Smooth muscle cell of the brain vasculature (primary cell): ENCODE measurements at places on chromosomes 6 and 20.

DNA sequence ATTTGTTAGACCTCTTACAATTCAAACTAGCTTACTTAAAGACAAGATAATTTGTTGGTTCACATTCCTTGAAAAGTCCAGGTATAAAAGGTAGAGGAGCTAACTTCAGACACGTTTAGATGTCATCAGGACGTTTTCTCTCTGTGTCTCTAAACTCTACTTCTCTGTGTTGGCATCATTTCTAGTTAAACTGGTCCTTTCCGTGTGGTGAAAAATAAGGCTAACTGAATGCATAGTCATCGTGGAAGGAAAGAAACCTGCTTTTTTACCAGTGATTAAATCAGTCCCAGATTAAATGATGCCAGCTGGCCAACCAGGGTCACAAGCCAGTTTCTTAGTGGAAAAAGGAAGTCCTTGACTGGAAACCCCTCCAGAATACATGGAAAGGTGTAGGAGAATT is 168.4 kb upstream of the AHI1 start:
- no peak for DNase-seq

DNA sequence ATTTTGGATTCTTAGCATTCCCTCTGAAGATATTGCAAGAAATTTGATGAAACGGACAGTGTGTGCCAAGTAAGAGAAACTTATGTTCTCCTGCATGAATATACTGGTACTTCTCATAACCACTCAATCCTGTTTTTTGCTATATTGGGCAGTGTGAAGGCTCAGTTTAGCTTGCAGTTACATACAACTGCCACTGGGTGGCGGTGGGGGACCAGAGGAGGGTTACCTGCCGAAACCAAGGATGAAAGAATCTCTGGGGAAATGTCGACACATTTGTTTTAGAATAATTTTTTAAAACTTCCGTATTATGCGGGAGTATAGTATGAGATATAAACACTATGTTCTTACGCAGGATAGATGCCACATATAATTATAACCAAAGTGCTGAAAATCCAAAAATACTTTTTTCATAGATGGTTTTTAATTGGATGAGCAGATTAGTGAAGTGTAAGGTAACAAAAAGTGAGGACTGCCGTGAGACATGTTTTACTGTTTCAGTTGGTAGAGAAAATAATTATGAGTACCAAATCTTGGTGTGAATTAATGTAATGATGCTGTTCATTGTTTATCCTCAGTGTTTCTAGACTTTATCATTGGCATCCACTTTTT is 9.7 kb downstream of the TRMT11 start:
- peak; percentile 33 for DNase-seq

DNA sequence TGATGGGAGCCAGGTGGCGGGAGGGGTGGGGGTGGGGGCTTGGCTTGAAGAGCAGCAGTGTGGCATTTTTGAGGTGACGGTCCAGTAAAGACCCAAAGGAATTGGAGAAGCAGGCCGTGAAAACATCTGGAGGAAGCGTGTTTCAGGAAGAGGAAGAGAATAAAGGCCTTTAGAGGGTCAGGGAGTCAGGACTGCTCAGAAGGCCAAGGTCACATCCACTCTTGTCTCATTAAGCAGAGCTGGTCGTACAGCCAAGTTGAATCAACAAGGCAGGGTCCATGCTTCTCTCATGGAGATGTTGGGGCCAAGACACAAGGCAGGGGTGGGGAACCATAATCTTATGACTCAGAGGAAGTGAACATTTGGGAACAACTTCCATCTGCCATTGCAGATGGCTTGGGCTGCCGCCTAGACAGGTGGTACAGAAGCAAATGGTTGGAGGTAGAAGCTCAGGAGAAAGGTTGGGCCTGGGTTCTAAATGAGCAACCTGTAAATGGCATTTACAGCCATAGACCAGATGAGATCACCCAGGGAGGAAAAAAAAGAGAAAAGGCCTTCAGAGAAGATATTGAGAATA is 179.6 kb downstream of the TTLL2 start:
- DNase-seq, result no peak

DNA sequence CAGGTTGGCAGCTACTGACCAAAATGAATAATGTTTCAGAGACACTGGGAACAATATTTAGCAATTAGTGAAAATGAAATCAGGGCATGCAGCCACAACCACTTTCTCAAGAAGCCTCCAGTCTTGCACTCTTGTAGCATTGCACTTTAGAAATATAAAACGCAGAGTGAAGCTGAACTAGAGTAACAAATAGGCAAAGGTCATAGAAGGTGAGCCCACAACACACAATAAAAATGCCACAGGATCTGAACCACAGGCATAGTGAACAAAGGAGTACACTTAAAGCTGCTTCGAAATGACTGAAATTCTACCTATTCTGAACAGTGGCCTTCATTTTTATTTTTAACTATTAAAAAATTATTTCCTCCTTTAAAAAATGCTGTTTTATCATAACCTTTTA is 25.0 kb downstream of the DDO start:
- DNase-seq, result no peak

- no peak for DNase-seq
These were observed 92.4 kb upstream of the TMEM170B start for GRCh38 chr6:11445146-11445545.

GRCh38 chr20:62267543-62267942 is 29.2 kb downstream of the OSBPL2 start:
- no peak for DNase-seq

DNA sequence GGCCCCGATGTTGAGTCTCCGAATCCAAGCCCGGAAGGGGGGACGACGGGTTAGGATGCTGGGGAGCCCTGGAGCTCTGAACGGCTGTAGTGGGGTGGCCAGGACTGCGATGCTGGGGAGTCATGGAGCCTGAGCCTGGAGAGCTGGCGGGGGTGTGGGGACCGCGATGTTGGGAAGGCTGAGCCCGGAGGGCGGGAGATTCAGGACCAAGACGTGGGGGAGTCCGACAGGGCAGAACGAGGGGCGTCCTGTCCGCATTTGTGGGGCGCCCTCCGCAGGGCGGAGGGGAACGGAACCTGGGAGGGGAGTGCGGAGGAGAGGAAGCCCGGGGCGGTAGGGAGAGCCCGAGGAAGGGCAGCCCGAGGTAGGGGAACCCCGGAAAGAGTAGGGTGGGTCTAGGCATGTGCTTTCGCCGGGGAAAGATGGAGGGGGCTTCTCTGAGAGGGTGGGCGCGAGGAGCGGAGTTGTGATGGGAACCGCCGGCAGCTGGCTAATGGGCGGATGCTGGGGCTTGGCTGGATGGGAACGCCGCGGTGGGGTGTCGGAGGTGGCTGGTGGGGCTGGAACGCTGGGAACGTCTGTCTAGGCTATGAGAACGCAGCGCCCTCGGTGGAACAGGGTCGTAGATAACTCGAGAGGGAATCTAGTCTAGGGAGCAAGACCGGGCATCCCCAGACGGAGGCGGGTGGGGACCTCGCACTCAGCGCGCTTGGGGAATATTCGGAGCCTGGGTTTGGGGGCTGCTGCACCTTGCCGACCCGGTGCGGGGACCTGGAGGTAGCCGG is 684 bp downstream of the PAQR8 start:
- DNase-seq, result no peak

DNA sequence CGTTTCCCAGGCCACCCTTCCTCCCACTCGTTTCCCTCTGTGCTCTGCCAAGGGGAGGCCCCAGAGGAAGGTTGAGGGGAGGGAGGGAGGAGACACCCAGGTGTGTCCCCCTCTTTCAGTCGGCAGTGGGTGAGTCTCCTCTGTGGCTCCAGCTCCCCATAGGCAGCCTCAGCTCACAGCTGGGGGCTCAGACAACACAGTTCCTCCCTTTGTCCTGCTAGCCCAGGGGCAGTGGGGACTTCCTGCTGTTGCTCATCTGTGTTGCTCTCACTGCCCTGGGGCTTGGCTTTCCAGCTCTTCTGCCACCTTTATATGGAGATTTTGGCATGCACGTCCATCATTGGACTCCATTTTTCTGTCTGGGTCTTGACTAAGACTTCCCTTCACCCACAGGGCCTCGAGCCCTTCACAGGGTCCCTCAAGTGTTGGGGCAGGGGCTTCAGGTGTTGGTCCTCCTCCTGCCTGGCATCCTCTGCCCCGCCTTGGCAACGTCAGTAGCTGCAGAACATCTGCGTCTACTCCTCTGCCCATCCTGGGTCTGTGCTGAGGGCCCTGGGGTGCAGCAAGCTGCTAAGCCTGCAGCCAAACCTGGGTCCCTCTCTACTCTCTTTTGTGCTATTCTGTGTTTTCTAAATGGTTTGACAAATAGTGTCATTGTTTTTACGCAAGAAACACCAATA is 190.6 kb upstream of the PMEPA1 start:
- DNase-seq, result no peak

- DNase-seq, result no peak
These were observed 58.2 kb upstream of the GJE1 start for GRCh38 chr6:142074516-142074915.

GRCh38 chr20:35892871-35893270 is 61.4 kb downstream of the SCAND1 start:
- DNase-seq, result no peak

GRCh38 chr6:41561931-41562911 is 16.0 kb downstream of the FOXP4 start:
- DNase-seq, result no peak

DNA sequence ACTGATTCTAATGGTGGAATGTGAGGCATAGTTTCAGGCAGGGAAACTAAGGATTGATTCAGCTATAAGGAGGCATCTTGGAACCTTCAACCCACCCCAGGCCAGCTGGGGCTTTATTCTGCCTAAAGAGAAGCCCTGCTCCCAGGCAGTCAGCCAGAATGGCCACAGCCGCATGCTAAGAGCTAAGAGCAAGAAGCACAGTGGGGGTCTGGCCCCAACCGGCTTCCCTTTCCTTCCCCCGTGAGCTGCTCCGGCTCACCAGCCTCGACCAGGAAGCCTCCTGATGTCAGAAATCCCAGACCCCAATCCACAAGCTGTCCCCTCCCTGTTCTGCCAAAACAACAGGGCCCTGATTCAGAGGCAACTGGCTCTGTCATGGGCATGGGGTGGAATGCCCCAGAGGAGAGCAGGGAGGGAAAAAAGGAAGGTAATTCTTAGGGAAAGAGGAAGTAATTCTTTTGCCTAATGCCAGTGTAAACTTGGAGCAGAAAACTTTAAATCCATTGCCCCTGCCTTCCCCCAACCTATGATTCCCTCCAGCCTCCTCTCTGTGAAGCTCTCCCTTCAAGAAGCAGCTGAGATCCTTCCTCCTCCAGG is 6.9 kb downstream of the GRM4 start:
- DNase-seq, result no peak

DNA sequence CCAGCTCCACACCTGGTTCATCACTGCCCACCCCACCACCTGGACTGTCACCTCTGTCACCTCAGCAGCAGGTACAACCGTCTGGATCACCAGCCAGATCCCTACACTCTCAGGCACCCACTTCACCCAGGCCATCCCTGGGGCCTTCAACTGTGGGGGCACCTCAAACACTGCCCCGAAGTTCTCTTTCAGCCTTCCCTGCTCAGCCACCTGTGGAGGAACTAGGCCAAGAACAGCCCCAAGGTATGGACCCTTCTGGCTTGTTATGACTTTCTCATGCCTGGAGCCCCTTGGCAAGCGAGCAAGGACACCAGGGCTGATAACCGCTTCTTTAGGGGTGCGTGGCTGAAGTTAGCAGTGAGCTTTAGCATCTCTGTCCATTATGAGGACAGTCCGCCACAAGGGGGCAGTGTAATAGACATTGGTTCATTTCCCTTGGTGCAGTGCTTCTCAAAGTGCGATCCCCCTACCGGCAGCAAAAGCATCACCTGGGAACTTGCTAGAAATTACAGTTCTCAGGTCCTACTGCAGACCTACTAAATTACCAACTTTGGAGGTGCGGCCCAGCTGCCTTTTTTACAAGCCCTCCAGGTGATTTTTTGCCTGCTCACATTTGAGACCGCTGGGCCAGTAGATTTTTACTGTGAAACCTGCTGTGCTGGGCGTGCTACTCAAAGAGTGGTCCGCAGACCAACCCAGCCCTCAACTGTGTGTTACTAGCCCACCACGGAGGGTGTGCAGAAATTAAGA is 32.5 kb downstream of the PNPLA1 start:
- DNase-seq, result peak; percentile 58

GRCh38 chr6:101226677-101227135 is 166.8 kb upstream of the GRIK2 start:
- DNase-seq, result no peak
